Hematopoietic multipotent progenitor cell treated with erythropoietin and hydrocortisone succinate and interleukin-3 and kit ligand, for 6 days (in vitro differentiated cells): ENCODE measurements at places on chromosomes 13 and 19.

DNA sequence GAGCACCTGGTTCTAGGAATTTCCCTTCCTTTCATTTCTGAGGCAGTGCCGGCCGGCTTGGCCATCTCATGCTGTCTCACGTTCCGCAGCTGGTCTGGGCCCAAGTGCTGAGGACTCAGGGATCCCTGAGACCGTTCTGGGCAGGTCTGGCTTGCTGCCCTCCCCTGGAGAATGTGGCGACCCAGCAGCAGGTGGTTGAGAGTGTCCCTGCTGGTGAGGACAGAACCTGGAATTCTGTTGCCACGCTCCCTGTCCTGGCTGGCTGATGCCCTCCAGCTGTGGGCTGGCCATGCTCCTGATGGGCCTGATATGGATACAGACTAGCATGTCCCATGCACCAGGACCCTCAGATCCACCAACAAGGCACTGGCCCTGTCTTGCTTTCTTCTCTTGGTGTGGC is 114.0 kb upstream of the C1QTNF9B start:
- DNase-seq, result no peak

- DNase-seq, result no peak
These were observed at the start of gene IL4I1 for GRCh38 chr19:49896863-49897621. IL4I1 (minus strand) TSS chr19:49896887; CDS start chr19:49896160, 727 bp downstream.

DNA sequence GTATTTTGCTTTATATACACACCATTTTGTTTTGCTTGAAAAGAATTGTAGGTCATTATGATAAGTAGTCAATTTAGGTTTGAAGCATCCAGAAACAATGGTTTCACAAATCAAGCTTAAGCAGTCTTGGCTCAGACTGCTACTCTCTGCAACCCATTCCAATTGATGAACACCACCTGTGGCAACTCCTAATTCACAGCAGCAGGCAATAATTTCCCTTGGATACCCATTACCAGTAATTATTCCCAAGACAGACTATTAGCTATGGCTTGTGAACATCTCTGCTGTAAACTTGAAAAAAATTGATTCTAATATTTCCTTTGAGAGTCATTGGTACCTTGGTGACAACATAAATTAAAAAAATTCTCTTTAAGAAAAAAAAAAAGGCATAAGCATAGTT is 299.3 kb upstream of the SLITRK6 start:
- DNase-seq, result no peak

- DNase-seq, result peak; percentile 85
These were observed 37.3 kb downstream of the KDM4B start for GRCh38 chr19:5006201-5006600.

- no peak for DNase-seq
These were observed 2210.2 kb upstream of the PCDH20 start for GRCh38 chr13:63625869-63626268.

- DNase-seq, result no peak
These were observed 53.0 kb downstream of the GGACT start for GRCh38 chr13:100535426-100536135.

DNA sequence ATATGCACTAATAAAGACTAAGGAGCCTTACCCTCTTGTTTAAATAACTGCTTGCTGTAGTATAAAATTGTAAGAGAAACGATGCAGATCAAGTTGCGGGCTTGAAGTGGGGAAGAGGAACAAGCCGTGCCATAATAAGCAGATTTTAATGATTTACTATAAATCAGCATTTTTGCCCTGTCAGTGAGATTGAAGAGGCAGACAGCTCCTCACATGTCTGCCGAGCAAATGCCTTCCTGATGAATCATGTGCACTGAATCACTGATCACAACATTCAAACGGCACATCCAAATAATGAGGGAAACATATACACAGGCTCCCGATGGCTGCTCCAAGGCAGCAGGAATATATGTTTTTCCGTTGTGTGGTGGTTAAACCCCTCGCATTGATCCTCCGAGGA is 282.9 kb downstream of the TSHZ3 start:
- DNase-seq, result no peak

DNA sequence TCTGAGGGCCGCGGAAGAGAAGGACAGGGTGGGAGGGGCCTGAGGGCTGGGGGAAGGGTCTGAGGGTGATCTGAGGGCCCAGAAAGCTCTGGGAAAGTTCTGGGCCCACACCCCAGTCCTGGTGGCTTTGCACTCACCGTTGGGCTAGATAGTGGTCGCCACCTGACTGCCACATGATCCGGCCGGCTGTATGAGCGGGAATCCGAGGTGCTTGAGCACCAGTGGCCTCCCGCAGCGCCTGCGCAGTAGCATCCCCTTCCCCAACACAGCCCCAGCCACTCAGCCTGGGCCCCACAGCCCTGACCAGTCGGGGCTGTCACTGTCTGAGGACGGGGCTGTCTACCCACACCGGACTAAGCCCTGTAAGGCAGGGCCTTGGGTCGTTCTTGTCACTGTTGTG is 15.0 kb downstream of the PRODH2 start:
- peak; percentile 62 for DNase-seq
